ENCODE measurements at places on chromosomes 4 and X. TPM values are rescaled to one million over a fixed set of nuclear protein-coding genes. Genes with fewer than 3 reads are reported as not detected.

DNA sequence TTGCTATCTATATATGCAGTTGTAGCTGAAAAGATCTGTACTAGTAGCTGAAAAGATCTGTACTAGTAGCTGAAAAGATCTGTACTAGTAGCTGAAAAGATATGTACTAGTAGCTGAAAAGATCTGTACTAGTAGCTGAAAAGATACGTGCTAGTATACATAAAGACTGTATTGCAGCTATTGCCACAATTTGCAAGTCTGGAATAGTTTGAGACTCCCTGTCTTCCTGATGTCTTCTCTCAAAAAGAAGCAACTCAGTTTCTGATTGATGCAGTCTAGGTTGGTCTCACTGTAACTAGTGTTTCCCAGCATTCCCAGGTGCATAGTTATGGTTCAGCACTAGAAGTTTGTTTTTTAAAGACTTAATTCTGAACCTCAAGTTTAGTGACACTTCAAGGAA, 15.0 kb downstream of the SLAIN2 start:
- no peak for DNase-seq

GRCh38 chr4:95095348-95095974, 337.7 kb downstream of the BMPR1B start:
- no peak for DNase-seq

DNA sequence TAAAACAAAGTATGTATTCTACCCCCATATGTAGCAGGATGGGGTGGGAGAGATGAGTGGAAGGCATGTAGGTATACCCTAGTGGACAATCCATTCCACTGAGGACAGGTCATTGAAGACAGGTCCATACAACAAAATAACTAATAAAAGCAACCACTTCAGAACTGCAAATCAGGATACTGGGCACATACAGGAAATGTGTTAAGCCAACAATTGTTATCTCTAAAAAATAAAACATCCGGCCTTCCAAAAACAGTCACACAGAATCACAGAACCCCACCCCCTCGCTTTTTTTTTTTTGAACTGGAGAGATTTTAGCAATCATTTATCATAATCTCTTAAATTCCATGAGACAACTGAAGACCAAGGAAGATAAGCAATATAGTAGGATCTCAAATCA, 112.9 kb downstream of the FRYL start:
- DNase-seq: no peak

DNA sequence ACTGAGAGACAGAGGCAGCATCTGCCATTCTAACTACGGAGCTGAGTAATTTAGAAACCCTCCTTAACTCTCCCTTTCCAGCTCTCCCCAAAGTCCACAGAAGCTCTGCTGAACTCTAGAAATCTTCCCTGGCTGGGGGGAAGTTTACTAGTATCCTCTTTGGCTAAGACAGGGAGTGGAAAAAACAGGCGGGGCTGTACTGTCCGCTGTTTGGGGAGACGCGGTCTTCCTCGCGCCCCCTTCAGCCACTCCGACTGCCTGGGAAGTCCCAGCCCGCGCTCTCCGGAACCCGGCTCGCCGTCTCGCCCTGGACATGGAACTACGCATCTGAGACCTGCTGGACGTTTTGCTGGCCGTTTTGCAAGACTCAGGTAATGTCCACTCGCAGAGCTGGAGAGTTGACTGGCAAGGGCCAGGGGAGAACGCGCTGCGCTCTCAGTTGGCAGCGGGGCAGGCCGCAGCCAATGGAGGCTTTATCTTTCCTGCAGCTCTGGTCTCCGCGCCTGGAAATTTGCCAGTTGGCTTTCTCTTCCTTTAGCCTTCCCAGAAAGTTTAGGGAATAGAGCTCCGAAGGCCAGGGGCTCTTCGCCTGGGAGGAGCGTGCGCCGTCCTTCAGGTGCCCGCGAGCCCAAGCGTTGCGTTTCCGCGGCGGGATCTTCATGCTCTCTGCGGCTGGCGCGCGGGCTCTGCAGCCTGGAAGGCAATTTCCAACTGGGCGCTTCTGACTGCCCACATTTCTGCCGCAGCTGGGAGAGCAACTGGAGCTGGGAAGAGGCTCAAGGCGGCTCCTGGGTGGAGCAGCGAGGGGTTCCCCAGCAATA, 892 bp downstream of the IL1RAPL2 start:
- DNase-seq: no peak

MAGED4B gene
- total RNA-seq: 25.5 TPM

PPEF2 gene
- not detected for total RNA-seq

CPZ gene
- total RNA-seq: 1.8 TPM
